ENCODE measurements at places on chromosomes 13 and 19.
A peak's percentile ranks its signal among the peaks of the same experiment; 100 is the strongest.

GRCh38 chr19:44808463-44809371 is at the start of gene BCAM:
BCAM (plus strand) TSS chr19:44809103; CDS start chr19:44809125, 22 bp downstream.
- H3K4me3 ChIP-seq, result peak within 1 kb of the TSS; percentile 57
- no peaks in the 10 kb centered on the region for H3K36me3 ChIP-seq
- H3K4me1 ChIP-seq, result peaks cover 49% of the 10 kb centered on the region
- H3K27me3 ChIP-seq, result peaks cover 19% of the 10 kb centered on the region
- no peak for DNase-seq

DNA sequence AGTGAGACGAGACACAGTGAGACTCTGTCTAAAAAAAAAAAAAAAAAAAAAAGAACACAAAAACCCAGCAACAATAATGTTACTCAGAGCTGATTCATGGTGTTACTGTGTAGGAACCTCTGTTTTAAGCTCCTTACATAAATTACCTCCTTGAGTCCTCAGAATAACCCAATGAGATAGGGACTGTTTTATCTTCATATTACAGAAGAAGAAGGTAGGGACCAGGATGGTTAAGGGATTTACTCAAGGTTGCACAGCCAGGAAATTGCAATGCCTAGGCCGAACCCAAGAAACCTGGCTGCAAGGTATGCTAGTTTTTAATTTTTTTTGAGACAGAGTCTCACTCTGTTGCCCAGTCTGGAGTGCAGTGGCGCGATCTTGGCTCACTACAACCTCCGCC is 1.5 kb upstream of the DAND5 start:
- H3K36me3 ChIP-seq, result no peaks in the 10 kb centered on the region
- DNase-seq, result no peak
- no peak overlapping the region for H3K4me3 ChIP-seq
- no peaks in the 10 kb centered on the region for H3K27me3 ChIP-seq

- peaks cover 31% of the 10 kb centered on the region for H3K4me1 ChIP-seq
- H3K27me3 ChIP-seq, result no peaks in the 10 kb centered on the region
These were observed 5.5 kb downstream of the MAB21L1 start for GRCh38 chr13:35470671-35471661.

DNA sequence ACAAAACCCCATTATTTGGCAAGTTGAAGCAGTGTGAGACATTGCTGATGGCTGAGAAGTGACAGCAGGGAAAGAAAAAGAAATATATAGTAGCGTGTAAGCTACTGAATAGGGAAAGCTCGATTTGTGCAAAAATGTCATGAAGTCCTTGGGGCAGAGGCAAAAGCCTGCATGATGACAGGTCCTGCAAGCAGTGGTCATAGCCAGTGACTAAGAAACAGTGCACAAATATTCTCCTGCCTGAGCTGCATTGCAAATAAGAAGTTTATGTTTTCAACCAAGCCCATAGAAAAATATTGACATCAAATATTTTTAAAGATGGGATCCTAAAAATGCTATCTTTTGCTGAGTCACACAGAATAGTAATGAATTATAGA is 270.0 kb downstream of the SLITRK6 start:
- no peaks in the 10 kb centered on the region for H3K36me3 ChIP-seq
- H3K4me3 ChIP-seq, result no peak overlapping the region
- DNase-seq, result no peak
- no peaks in the 10 kb centered on the region for H3K4me1 ChIP-seq

DNA sequence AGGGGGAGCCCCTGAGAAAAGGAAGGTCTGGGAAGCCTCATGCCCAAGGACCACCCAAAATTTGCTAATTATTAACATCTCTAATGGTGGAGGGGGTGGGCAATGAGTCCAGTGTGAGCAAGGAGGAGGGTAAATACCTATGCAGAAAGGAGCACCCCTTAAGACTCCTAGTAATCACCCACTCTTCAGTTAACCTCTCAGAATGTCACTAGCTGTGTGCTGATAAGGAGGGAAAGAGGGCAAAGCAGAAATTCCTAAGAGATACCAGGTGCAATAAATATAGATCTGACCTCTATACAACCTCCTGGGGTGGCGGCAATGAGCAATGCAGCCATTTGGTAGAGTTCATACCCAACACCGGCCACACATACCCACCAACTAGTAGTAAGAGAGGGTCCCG is 12.7 kb upstream of the DPY19L3 start:
- peaks cover 8% of the 10 kb centered on the region for H3K36me3 ChIP-seq
- DNase-seq, result no peak
- H3K4me1 ChIP-seq, result peaks cover 3% of the 10 kb centered on the region
